ENCODE measurements at places on chromosomes 2 and 18.
A peak's percentile ranks its signal among the peaks of the same experiment; 100 is the strongest.

DNA sequence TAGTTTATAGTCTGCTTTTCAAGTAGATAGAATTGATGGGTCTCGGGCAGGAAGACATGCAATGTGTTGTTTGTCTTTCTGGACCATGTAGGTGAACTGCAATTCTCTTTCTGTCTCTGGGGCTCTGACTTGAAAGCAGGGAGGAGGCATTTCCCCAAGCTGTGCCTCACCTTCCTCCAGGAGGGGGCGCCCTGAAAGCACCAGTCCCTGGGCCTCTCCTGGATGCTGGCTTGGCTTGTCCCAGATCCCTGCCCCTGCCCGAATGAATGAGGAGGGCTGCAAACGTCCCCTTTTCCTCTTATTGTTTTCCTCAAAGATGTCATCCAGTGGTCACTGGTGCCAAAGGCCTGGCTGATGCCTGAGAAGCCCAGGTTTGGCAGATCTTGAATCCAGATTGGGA lies 270.6 kb downstream of the CELF4 start:
- DNase-seq: no peak

GRCh38 chr2:125386074-125386473 lies 1269.9 kb upstream of the GYPC start:
- DNase-seq: no peak

- DNase-seq: no peak
These were observed 12.7 kb downstream of the CATIP start for GRCh38 chr2:218369330-218369729.

- DNase-seq: peak; percentile 26
These were observed 4.8 kb downstream of the LMAN2L start for GRCh38 chr2:96734880-96735583.

DNA sequence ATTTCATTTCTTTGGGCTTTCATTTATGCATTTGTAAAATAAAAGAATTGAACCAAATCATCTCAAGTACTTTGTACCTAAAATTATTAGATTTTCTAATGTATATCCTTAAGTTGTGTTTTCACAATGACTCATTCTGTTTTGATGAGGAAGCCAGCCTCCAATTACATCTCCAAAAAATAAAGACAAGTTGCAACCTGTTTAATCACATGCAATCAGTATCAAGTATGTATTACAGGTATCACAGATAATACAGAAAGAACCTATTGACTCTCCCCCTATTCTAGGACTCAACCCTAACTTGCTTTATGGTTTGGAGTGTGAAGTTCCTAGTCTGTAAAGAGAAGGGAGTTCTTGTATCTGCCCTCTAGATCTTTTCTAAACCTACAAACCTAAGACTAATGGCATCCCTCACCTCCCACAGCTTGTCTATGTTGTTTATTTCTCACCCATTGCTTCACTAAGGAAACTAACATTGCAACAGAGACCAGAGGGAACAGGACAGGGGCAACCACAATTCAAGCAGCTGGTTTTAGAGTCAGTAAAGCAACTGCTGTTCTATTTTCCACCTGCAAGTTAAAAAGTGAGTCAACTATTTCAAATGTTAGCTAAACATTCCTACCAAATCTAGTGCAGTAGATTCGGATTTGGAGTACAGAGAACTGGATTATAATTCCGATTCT lies 141.1 kb upstream of the ETAA1 start:
- no peak for DNase-seq

DNA sequence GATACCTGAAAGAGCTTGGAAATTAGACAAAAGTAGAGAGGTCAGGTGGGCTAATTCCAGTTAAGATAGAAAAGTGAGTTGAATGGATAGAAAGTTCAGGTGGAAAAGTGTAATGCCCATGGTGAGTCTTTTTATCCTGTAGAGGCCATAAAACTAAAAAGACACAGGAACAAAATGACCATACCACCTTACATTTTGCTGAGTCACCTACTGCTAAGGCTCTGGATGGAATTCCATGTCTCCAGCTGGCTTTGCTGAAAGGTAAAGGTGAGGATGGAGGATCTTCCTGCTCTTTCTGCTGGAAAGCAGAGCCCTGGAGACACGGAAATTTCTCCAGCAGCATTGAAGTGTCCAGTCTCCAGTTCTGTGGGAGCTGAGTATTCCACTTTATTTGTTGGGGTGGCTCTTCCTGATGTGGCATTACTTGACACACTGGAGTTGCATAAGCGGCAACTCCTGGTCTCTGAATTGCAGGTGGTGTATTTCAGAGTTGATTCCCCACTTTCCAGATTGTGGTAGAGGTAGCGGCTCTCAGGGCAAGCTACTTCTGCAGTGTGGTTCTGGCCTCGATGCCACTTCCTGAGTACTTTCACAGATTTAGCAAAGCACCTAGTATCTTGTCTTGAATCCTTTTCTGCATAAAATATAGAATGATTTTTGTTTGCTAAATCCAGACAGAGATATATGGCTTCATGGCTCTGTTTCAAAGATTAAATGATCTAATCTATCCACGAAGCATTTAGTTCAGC lies 10.7 kb downstream of the IL1RL2 start:
- no peak for DNase-seq

GRCh38 chr2:64456293-64456692 lies 2.3 kb downstream of the LGALSL start:
- DNase-seq: no peak

GRCh38 chr2:37917281-37918228 lies 7.5 kb upstream of the RMDN2 start:
- DNase-seq: no peak

DNA sequence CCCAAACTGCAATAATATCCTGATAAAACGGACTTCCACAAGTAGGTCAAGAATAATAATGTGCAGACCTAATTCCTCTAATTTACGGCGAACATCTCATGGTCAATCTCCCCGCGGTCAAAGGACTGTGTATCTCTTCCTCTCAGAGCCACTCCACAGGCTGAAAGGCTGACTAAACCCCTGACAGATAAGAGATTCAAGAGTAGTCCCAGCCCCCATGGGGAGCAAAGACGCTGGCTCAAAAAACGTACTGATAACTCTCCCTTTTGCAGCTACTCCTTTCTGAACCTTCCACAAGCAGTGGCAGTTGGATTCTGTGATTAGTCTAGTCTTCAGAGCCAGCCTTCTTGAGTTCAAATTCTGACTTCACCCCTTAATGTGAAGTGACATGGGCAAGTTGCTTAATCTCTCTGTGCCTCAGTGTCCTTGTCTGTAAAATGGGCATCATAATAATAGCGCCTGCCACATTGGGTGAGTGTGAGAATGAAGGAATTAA lies 19.7 kb upstream of the IL18R1 start:
- no peak for DNase-seq

DNA sequence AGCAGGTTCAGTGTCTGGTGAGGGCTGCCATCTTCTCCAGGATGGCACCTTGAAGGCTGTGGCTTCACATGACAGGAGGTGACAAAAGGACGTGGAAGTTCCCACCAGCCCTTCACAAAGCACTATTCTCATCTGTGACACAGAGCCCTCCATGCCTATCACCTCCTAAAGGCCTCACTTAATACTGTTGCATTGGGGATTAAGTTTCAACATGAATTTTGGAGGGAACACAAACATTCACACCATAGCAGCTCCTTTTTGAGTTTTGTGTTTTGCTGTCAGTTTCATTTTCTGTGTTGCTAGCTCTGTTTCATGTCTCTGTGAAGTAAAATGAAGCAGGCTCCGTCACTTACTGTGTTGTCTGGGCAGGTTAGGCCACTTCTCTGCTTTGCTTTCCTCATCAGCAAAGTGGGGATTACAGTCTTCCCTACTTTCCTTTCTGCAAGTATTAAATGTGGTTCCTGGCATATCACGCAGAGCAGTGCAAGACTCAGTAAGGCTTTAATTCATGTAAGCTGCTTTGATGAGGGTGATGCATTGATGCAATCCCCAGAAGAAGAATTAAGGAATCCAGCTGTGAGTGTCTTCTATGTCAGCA lies 31.6 kb downstream of the LIMS1 start:
- DNase-seq: no peak

DNA sequence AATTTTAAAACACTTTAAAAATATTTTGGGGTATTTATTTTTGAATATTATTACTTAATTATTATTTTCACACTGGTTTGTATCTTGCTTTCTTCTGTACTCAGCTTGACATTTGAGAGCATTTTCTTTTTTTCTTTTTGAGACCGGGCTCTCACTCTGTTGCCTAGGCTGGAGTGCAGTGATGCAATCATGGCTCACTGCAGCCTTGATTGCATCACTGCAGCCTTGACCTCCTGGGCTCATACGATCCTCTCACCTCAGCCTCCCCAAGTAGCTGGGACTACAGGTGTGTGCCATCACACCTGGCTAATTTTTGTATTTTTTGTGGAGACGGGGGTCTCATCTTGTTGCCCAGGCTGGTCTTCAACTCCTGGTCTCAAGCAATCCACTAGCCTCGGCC lies 79.9 kb upstream of the DLX2 start:
- DNase-seq: no peak

GRCh38 chr2:11145350-11145749 lies 9.9 kb upstream of the SLC66A3 start:
- DNase-seq: no peak

DNA sequence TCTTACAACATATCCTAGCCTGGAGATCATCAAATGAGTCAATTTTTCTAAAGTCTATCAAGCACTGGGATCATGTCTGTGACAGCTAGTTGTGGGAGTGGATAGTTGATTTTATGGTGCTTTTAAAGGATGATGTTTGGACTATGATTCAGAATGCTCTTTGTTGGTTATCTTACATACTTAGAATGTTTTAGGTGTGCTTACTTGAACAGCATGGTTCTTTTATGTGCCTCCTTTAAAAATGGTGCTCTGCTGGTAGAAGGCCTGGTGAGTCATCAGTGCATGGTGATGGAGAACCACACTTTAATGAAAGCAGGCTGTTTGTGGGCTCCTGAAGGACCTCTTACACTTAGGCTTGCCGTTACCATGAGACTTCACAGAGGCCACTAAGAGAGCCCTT lies 682.7 kb upstream of the FANCL start:
- no peak for DNase-seq

GRCh38 chr2:162556996-162557395 lies 213.1 kb downstream of the GCA start:
- DNase-seq: no peak

GRCh38 chr2:120700659-120701058 lies 35.0 kb upstream of the GLI2 start:
- DNase-seq: no peak

DNA sequence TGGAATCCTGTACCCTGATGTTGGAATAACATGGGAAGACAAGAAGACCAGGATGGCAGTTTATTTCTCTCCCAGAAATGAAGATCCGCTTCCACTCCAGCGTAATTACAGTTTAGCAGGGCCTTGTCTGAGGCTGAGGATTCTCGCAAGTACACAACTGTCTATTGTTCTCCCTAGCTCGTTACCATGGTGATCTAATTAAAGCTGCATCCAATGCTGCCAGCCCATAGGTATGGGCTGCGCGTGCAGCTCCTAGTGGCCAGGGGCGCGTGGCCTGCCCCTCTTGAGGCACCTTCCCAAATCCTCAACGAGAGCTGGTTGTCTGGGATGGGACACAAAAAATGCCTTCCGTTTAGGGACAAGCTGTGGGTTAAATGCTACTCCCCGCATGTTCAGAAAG lies 344.9 kb downstream of the CYRIA start:
- DNase-seq: no peak

All from hematopoietic multipotent progenitor cell treated with erythropoietin and hydrocortisone succinate and interleukin-3 and kit ligand, for 15 days (in vitro differentiated cells).